CD4-positive, alpha-beta T cell treated with Interleukin-4 for 1 hour (primary cell): ENCODE measurements at places on chromosomes 5 and 9.

- no peak for DNase-seq
Measured at GRCh38 chr5:96904054-96904931, 28.0 kb downstream of the ERAP2 start.

GRCh38 chr9:114478871-114479270 lies 26.4 kb downstream of the WHRN start:
- no peak for DNase-seq

- no peak for DNase-seq
Measured at GRCh38 chr9:2559192-2560152, 62.1 kb upstream of the VLDLR start.

DNA sequence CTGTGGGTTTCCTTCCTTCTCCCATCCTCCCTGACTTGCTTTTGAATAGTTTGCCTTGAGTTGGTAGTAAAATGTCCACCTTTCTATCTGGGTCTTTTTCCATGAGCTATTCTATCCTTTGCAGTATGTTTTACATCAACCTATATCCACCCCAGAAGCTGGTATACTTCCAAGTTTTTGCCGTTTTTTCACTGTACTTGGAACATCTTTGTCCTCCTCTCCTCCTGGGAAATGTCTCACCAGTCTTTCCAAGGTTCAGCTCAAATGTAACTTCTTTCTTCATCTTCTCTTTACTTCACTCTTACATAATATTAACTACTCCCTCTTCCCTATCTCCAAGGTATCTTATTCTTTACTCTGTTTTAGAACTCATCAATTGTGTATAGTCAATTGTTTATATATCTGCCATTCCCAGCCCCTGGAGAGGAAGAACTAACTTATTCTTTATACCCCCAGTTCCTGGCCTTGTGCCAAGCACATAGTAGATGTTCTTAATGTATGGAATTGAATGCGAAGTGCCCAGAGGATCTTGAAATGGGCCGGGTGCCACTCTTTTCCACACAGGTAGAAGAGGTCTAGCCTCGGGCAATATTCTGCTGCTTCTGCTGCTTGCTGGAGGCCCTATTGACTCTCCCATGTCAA lies 34.9 kb upstream of the SLC1A3 start:
- no peak for DNase-seq

- no peak for DNase-seq
Measured at GRCh38 chr9:18972675-18973074, 60.3 kb downstream of the SAXO1 start.

- DNase-seq: peak; percentile 34
Measured at GRCh38 chr5:74433896-74434829, 206.4 kb downstream of the ENC1 start.

- no peak for DNase-seq
Measured at GRCh38 chr5:64665243-64665642, 25.1 kb upstream of the SHISAL2B start.

DNA sequence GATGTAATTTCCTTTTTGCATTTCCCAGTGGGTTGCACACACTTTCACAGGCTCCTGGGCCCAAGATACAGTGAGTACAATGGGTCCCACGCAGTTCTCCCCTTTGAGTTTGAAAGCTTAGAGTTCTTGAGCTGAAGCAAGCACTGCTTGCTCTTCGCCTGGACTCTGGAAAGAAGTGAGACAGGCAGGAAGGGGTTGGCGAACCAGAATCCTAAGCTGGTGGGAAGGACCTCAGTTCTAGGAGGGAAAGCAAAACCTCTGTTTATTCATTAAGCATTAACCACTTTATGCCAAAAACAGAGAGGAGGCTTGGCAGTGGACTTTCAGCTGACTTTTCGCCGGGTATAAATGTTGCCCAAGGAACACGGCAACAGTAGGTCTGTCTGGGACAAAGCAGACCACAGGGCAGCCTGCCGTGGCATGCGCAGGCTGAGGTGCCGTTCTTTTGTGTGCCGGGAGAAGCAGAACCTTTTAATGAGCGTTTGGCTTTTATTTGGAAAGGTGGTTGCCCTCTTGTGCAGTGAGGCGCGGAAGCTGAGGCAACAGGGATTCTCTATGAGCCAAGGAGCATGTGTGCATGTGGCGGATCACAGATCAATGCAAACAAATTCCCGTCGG lies 239.9 kb upstream of the PANK3 start:
- DNase-seq: no peak

DNA sequence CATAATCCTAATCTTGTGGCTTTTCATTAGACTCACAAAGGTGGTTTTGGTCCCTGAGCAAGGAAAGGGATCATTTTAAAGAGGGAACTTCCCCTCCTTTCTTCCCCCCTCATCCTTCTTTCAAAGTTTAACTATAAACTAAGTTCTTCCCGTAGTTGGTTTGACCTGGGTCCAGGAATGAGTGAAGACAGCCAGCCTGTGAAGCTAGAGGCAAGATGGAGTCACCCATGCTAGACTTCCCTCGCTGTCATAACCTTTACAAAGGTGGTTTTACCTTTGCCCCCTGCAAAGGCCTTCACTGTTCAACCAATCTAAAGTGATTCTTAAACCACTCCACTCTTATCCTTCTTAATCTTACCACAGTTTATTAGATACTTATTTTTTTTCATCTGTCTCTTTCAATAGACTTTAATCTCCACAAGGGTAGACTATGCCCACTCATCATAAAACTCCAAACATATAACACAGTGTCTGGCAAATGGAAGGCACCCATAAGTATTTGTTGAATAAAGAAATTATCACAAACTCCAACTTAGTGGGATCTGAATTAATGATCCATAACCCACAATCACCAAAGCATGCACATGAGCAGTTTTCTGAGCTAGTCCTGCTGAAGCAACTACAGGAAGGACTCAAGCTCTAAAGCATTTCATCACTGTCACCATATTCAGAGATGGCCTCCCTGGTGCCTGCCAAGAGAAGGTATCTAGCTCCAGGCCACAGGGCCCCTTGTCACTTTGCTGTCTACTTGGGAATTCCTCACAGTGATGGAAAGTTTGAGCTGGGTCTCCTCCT lies 369.0 kb downstream of the SPOCK1 start:
- DNase-seq: no peak

DNA sequence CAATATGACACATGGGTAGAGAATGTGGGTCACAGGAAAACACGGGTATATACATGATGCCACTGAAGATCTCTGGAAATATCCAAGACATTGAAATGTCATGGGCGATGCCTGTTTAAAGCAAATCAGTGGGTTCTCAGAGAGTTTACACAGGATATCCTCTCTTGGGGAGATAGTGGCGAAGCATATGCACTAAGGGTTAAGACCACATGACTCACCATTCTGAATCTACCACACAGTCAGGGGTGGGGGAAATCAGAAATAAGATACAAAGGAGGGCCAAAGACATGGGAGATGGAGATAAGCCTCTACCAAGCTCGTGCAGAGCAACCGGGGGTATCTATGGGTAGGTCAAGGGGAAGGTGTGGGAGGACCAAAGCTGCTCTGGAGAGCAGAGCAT lies 58.8 kb downstream of the SH3PXD2B start:
- DNase-seq: no peak

DNA sequence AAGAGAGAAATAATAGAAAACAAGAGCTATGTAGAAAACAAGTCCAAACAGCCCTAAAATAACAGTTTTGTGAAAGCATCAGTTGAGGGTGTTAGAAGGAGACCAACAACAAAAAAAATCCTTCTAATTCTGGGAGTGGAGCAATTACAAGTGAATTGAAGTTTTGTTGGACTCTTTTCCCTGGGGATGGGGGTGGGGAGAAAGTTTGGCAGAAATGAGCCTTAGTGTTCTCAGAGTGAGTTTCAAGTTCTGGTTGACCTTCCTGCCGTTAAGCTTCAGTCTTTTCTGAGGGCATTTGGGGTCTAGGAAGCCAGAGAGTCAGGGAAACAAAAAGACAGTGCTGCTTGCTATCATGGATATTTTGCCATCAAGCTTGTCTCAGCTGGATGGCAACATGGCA lies 106.3 kb upstream of the TRIM32 start:
- DNase-seq: no peak

DNA sequence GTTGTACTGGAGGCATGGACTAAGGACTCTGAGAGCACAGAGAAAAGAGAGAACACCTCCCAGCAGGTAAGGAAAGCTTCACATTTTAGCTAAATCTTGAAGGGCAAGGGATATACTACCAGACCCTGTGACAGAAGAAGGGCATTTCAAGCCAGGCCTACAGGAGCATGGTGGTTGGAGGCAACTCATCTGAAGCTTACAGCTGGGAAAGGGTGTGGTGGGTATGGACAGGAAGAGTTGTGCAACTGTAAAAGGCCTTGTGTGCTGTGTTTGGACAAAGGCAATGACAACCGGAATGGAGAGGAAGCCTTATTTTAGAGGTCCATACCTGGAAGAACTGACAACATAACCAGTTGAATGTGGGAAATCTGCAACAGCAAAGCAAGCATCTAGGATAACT lies 31.2 kb downstream of the NIPSNAP3B start:
- no peak for DNase-seq

DNA sequence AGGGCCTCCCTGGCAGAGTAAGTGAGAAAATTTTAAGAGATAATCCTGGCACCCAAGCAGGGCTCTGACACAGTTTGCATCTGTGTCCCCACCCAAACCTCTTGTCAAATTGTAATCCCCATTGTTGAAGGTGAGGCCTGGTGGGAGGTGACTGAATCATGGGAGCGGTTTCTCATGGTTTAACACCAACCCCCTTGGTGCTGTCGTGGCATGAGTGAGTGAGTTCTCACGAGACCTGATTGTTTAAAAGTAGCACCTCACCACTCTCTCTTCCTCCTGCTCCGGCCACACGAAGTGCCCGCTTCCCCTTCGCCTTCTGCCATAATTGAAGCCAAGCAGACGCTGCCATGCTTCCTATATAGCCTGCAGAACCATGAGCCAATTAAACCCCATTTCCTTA lies 80.1 kb downstream of the FBXW11 start:
- DNase-seq: no peak

GRCh38 chr5:55533521-55534435 lies 986 bp downstream of the PLPP1 start:
- no peak for DNase-seq

DNA sequence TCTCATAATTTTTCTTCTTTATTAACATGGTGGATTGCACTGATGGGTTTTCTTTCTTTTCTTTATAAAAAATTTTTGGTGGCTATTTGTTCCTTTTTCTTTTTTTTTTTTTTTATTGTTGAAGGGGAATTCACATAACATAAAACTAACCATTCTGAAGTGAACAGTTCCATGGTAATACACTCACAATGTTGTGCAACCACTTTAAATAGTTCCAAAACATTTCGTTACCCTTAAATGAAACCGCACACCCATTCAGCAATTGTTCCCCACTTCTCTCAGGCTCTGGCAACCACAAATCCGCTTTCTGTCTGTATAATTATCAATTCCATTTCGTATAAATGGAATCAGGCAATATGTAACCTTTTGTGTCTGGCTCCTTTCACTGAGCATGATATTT lies 11.7 kb upstream of the SETX start:
- DNase-seq: no peak

DNA sequence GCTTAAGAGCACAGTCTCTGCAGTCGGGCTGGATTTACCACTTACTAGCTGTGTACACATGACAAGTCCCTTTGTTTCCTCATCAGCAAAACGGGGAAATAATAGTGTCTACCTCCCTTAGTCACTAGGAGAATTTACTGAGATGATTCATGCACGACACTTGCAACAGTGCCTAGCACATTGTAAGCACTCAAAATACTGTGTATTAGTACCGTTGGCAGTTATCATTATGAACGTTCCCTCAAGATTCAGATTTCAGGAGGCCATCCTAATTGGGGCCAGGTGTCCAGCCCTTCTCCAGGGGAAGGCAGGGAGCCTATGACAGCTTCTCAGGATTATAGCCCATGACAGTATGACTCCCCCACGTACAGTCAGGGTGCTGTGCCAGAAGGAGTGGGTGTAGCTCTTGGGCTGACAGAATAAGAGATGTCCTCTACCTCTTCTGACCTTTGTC lies 164.3 kb downstream of the DOCK2 start:
- no peak for DNase-seq

GRCh38 chr5:109246395-109246794 lies 163.4 kb downstream of the PJA2 start:
- DNase-seq: no peak

DNA sequence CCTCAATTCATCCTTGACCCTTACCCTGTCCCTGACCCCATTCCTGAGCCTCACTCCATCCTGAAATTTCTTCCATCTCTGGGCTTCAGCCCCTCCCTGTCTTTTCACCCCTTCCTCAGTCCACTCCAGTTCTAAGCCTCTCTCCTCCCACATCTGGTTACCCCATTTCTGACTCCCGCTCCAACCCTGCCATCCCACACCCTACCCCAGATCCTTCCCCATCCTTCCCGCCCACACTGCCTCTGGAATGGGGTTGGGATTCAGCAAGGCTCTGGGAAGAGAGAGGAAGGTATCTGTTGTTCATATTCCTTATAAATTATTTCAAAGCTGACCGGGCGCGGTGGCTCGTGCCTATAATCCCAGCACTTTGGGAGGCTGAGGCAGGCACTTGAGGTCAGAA lies 29.9 kb upstream of the MVB12B start:
- DNase-seq: no peak

GRCh38 chr9:137369911-137370764 lies 52.8 kb downstream of the EXD3 start:
- no peak for DNase-seq

GRCh38 chr5:136023958-136024541 lies 4.7 kb upstream of the TGFBI start:
- no peak for DNase-seq

DNA sequence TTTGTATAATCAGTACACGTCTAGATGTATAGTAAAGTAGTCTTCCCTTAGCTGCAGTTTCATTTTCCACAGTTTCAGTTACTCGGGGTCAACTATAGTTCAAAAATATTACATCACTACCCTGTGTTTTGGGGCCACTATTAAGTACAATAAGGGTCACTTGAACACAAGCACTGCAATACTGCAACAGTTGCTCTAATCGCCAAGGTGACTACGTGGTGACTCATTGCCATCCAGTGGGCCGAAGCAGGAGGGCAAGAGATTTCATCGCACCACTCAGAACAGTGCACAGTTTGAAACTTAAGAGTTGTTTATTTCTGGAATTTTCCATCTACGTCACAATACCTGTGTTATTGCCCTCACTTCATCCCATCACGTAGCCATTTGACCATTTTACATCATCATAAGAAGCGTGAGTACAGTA lies at the start of gene ARL14EPL:
Gene ARL14EPL, plus strand, starts transcription at position 379 of the 424 bp plus-strand sequence. CDS start 18,994 bp downstream, outside the sequence.
- peak; percentile 52 for DNase-seq

- no peak for DNase-seq
Measured at GRCh38 chr5:76487821-76488220, 84.7 kb downstream of the IQGAP2 start.

DNA sequence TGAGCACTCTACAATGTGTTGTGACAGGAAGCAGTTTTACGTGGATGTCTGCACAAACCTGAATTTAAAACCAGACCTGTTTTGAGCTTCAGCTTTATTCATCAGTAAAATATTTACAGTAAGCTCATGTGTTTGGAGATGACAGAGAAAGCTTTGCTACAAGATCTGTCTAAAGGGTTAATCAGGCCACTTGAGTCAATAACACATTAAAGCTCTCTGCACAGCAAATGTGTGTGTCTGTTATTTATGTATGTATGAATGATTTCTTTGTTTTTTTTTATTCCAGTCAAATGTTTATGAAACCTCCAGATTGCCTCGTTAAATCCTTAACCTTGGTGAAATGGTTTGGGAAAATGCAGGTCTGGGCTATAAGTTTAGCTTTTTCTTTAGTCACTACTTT lies 77.3 kb upstream of the SREK1 start:
- DNase-seq: no peak
